ENCODE measurements at places on chromosomes 7 and 10.
A peak's percentile ranks its signal among the peaks of the same experiment; 100 is the strongest.

DNA sequence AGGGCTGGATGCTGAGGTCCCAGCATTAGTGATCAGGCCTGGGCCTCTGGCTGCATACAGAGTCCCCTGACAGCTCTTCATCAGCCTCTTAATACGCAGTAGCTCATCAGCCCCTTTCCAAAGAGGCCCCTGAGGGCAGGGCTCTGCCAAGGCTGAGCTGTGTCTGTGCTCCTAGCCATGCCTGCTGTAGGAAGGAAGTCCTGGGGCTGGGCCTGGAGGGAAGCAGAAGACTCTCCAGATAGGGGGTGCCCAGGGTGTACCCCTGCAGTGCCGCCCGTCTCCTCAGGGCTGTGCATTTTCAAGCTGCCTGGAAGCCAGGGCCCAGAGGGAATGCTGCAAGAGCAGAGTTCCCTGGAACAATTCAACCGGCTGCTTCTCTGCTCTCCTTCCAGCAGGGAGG lies 7.3 kb upstream of the RET start:
- no peak for DNase-seq

GRCh38 chr7:149869867-149870266 lies 3.9 kb upstream of the ATP6V0E2 start:
- no peak for DNase-seq

- peak; percentile 87 for DNase-seq
These were observed 8.2 kb upstream of the EFCAB10 start for GRCh38 chr7:105589356-105590077.

- no peak for DNase-seq
These were observed 21.4 kb upstream of the GPR146 start for GRCh38 chr7:1022801-1023465.

DNA sequence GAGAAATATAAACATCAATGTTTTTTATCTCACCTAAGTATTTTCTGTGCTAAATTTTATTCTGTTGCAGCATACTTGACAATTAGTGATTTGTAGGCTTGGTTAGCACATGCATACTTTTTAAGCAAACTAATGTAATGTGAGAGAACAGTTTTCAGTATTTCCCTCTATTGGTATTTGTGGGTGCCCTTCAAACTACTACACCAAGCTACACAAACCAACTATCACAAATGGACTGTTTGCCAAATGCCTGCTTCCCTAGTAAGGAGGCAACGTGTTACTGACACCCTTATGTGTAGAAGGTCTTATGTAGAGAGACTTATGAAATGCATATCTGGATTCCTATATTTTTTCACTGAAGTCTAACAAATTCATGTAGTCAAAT lies 98.4 kb upstream of the FZD1 start:
- peak; percentile 25 for DNase-seq

DNA sequence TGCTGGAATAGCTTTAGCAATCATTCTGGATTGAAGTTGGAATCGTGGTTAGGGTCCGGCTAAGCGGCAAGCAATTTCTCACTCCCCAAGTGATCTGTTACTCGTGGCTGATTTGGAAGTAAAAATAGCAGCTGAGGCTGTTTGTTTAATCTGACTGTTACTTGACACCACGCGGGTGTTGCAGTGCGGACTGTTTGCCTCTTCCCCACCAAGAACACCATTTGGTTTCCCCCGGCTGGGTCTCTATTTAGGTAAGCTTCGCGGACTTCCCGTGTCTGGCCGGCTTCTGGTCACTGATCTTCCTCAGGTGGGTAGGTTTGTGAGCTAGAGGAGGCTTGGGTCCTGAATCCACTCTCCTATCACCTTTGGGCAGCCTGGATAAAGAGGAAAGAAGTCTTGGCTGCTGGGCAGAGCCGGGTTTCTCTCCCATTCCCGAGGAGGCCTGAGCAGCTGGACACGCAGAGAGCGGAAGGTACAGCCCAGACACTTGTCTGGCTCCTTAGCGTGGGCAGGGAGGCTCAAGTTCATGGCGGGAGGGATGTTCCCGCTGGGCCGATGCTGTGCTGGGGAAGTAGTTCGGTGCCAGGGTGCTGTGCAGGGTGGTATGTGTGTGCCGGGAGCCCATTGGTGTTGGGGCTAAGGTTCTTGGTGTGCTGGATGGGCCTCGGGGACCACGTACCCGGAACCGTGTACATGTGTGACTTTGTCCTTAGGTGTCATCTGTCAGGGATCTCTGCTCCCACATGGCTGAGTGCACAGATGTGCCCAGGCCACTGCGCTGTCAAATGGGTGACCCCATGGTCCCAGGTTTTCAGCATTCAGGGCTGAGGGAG lies at the start of gene C10orf71:
C10orf71 (plus strand) TSS at position 188 of the 833 bp plus-strand sequence. CDS start 23,376 bp downstream, outside the sequence.
- DNase-seq, result no peak

GRCh38 chr10:109277456-109277855 lies 645.9 kb downstream of the XPNPEP1 start:
- DNase-seq, result peak; percentile 25

DNA sequence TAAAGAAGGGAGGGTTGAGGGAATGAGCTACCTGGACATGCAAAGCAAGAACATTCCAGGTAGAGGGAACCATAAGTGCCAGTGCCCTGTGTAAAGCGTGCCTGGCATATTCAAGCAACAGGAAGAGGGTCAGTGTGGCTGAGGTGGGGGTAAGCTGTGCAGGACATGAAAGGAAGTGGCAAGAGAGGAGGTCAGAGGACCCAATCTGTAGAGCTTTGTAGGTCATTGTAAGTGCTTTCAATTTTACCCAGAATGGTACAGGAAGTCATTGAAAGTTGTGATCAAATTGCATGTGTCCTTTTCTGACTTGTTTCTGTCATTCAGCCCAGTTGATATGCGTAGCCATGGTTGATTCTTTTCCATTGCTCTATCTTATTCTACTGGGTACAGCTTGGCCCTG lies 156.6 kb downstream of the NOC3L start:
- DNase-seq, result no peak

DNA sequence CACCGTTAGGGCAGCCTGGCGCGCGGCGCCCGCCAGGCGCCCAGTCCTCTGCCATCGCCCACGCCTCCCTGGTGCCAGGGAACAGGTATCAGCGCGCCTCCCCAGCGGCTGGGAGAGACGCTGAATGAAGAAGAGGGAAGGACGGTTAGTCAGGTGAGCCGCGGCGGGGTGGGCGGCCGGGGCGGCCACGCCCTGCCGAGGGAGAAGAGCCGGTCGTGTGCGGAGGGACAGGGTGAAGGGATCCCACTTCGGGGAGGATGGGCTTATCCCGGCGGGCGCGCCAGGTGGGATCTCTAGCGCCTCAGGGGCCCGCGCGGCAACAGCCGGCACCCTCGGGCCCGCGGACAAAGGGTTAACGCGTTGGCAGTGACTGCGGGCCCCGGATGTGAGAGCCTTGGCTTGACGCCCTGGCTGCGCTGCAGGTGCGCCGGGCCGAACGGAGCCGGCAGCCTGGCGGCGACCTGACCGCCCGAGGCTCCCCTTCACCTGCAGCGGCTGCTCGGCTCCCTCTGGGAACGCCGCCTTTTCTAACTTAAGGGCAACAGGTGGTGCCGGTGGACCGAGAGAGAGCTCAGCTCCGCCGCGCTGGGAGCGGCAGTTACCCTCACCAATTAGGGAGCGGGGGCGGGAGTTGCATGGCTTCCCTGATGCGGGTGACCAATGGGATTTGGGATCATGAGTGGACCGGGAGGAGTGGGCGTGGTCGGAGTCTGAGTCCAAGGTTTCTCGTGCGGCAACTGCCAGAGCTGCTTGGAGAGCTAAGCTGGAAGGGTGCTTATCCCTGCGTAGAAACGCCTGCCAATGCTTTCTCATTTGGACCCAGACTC lies at the start of gene ARL4A:
ARL4A (plus strand) TSS at position 743 of the 827 bp plus-strand sequence. CDS start 622 bp downstream, outside the sequence.
- DNase-seq, result peak; percentile 98

GRCh38 chr10:12241810-12242529 lies 46.0 kb downstream of the CDC123 start:
- DNase-seq, result no peak

DNA sequence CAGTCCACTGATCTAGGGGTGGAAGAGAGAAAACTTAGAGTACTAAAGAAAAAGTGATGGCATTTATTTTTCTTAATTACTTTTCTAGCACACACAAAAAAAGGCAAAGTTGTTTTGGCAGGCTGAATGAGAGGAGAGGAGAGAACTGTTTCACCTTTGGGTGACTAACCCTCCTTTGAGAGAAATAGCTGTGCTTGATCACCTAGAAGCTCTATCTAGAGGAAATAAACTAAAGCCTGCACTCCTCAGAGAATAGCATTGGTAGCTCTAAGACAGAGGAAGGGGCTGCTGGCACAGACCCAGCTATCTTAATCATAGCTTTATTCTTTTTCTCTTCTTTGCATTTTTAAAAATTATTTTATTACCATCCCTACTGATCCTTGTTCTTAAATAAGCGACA lies 6.3 kb downstream of the TMEM243 start:
- DNase-seq, result no peak

DNA sequence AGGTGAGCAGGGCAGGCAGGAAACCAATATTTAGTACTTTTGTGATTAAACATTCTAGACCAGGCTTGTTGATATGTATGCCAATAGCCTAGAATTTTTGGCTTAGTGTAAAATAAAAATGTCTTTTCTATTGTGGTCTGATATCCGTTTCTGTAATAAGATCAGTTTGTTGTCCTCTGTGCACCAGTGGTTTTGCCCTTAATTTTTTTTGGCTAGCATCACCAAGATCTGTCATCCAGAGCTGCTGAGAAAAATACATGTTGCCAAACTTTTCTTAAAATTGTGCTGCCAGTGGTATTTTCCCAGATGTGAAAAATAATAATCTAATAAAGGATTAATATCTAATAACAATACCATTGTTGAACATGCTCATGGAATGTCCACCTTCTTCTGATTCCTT lies 115.6 kb downstream of the TWIST1 start:
- no peak for DNase-seq

DNA sequence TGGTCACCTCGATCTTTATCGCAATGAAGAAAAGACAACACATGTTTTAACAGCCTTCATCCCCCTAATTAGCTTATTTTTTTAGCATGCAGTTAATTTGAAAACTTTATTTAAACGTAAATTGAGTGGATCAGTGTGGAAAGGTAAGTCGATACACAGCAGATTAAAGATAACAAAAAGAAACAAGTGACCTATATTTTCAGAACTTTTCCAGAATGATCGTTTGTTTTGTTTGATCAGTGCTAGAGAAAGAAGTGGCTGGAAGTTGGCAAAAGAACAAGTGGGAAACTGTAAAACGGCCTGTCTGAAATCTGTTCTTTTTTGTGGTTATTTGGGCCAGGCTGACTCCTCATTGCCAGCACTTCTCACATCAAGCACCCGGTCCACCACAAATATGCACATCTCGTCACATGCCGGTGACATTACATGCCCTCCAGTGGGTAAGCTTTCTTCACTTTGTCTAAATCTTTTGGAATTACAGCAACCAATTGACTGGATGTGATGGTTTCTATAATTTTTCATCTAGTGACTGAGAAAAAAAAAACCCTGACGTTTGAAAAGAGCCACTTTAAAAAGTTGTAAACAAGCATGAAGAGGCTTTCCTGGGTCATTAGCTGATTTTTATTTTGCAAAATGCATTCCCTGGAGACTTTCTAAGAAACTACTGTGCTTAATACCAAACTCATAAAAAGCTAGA lies 33.2 kb downstream of the C7orf33 start:
- DNase-seq, result peak; percentile 39

DNA sequence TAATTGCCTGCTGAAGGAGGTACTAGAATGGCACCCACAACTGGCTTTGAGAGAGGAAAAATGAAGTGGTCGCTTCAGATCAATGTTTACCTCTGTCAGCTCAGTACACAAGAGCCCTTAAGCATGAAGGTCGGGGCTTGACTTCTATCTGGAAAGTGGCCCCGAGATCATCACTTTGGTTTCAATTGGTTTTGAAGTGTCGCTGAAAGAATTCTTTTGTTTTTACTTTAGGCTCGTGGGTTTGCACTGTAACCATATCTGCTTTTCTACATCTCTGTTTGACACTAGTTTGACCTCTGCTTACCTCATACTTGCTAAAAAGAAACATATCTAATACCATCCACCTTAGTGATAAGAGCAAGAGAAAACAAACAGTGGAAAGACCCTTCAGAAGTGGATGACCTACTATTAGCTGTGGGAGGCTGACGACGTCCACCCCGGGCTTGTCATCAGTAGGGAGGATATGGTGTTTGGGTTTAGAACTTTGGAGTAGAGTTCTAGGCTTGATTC lies 361.8 kb downstream of the GATA3 start:
- DNase-seq, result no peak

Data from GM03348 (cell line).